Right kidney (tissue), 9 donors: ENCODE measurements at places on chromosomes 11 and 22.

- no peak for DNase-seq
Observed at GRCh38 chr22:38403812-38404211, 51.2 kb downstream of the KCNJ4 start.

GRCh38 chr11:47369676-47370075 lies 8.7 kb downstream of the SPI1 start:
- no peak for DNase-seq

DNA sequence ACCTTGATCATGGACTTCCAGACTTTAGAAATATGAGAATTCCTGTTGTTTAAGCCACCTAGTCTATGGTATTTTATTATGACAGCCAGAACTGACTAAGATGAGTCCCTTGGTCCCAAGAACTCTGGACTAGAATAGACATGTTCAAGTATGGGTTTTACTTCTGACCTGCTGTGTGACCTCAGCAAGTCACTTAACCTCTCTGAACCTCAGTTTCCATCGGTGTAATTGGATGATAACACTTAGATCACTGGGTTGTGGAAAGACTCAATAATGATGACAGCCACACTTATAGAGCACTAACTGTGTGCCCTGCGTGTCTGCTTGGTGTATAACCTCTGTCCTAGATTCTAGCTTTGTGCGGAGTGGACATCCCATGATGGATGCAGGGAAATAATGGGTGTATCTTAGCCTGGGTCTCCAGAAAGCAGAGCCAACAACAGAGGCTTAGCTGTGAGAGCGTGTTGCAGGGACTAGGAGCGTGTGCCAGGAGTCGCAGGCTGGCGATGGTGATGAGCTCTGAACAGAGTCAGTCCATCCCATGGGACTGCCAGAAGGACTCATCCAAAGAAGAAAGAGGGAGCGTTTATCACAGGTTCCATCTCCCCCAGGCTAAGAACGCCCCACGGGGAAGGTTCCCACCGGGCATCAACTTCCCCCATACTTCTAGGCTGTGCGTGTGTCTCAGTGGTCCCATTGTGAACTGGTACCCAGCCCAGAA lies 93.2 kb upstream of the TP53I11 start:
- DNase-seq, result no peak

DNA sequence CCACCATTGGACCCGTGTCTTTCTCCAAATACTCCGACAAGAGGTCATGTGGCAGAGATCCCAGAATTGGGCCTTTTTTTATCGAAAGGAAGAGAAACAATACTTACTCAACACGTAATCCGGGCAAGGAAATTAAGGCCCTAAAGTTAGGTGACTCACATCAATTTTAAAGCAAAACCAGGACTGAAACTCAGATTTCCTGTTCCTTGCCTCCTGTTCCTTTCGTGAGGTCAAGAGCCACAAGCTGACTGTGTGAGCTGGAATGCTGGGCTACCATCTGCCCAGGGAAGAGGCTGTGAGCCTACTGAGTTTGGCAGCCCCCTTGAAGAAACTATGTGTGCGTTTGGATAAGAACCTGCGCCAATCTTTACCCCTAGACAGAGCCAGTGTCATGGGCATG lies 27.1 kb upstream of the MRGPRX2 start:
- DNase-seq, result no peak

- no peak for DNase-seq
Observed at GRCh38 chr11:110200241-110200640, 96.2 kb downstream of the RDX start.

GRCh38 chr11:11217929-11218628 lies 135.0 kb downstream of the CSNK2A3 start:
- no peak for DNase-seq

GRCh38 chr22:27576815-27577573 lies 224.6 kb downstream of the MN1 start:
- no peak for DNase-seq

DNA sequence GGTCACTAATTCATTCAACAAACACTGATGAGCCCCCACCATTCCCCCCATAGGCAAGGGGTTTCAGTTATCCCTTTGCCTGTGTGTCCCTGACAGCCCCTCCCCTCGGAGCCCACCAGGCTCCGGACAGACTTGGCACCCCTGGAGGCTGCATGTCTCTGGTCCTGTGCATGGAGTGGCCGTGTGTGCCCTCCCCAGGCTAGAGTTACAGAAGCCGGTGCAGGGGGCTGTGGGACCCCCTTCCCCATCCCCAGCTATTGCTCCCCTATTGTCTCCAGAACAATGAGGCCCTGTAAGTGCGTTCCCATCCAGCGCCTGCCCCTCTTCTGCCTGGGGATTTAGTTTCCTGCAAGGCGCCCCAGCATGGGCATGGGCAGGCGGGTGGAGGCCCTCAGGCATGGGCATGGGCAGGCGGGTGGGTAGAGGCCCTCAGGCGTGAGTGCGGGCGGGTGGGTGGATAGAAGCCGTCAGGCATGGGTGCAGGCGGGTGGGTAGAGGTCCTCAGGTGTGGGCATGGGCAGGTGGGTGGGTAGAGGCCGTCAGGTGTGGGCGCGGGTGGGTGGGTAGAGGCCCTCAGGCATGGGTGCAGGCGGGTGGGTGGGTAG lies 1.5 kb downstream of the MUC2 start:
- DNase-seq, result no peak

DNA sequence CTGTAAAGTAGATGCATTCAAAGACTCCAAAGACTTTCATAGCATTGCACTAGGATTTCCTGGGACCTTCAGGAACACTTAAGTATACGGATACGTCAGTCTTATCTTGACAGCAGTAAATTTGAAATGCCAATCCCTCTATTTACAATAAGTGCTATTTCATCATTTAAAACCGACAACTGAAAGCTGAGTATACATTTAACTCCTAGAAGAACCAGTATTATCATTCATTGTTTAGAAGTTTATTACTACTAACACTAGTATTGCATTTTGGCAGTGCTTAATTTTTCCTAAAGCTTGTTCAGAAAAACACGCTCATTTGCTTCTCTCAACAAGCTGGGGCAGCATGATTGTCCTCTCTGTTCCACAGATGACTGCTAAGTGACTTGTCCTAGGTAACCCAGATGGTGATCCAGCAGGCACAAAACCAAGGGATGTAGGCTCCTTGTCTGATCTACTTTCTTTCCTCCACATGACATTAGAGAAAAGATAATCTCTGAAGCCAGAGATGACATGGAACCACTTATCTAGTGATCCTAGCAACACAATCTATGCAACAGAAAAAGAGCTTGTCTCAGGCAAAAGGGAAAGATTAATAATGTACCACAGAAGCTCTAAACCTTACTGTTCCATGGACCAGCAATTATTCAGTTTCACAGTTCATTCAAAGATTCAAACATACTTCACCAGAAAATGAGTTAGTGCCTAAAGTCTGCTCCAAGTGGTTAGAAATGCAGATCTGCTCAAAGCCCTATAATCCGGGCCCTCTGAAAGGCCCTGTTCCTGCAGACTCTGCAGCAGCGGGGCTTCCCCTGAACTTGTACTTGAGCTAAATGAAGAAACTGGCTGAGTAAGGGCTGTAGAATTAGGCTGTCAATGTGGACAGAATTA lies 5.2 kb downstream of the MAML2 start:
- no peak for DNase-seq

- DNase-seq, result no peak
Observed at GRCh38 chr11:19398772-19399527, 158.2 kb upstream of the E2F8 start.

- DNase-seq, result no peak
Observed at GRCh38 chr11:73577496-73577917, 20.4 kb downstream of the FAM168A start.

GRCh38 chr11:119531056-119531455 lies 108.1 kb upstream of the THY1 start:
- DNase-seq, result no peak

GRCh38 chr11:76807206-76807875 lies 24.2 kb downstream of the TSKU start:
- peak; percentile 64 for DNase-seq

- no peak for DNase-seq
Observed at GRCh38 chr11:103800406-103801114, 235.9 kb upstream of the DDI1 start.

DNA sequence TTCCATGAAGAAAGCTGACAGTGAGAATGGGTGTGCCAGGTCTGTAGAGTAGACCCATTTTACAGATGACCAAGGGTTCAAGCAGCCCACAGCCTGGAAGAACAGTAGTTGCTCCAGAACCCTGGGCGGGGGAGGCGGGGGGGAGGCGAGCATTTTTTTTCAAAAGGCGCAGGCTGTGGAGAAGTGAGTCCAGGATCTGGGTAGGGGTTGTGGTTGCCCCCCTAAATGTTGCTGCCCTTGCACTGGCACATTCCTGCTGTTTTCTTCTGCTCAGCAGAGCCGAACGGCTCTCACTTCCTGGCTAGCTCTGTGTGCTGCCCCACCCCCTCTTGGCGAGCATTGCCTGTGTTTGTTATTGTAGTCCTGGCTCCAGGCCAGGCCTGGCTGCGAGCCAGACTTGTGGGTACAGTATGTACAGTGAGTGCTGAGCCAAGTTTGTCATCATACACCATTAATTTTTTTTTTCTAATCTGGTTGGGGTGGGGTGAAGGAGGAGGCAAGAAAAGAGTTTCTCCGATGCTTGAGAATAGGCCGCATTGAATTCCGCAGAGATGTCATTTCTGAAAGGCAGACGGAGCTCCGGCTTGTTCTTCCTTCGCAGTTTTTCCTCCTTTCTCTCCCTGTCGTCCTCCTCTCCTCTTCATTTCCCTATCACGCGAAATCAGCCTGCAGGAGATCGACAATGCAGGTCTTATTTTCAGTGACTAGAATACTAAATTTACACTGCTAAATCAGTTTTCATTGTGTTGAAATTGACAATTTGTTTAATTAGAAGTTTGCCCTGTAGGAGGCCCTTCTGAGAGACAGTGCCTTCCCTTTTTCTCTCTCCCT lies 100.5 kb downstream of the ZBTB16 start:
- DNase-seq, result peak; percentile 85

DNA sequence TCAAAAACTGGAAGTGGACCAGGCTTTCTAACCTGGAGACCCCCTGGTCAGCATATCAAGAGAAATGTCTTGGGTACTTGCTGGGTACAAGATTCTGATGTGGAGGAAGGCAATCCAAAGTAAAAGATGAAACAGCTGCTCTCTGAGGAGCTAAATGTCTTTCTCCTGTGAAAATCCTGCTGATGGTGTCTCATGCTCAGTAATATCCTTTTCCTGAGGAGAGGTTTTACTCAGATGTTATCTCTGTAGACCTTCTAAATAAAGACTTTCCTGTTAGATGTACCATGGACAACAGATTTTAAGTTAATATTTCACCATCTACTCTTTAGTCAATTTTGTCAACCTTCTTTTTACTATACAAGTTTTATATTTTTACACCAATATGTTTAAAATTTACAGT lies 62.9 kb downstream of the FAM83F start:
- DNase-seq, result no peak

GRCh38 chr11:38766796-38767195 lies 2168.8 kb upstream of the RAG2 start:
- no peak for DNase-seq

- no peak for DNase-seq
Observed at GRCh38 chr11:23124996-23125395, 264.7 kb upstream of the CCDC179 start.

DNA sequence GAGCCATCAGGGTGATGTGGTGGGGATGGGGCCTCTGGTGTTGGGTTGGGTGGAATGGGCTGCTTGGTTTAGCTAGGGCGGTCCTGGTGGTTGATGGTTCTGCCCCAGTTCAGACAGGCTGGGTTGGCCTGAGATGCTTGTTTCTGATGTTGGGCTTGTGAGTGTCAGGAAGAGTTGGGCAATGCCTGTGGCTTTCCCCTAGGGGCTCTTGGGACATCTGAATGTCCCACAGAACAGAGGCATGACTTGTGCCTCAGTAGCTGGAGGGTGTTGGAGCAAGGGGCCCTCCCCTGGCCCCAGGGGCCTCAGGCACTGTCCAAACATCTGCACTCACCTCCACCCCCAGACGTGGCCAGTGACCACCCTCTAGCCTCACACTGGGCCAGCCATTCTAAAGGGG lies 14.0 kb upstream of the CTSD start:
- DNase-seq, result no peak

DNA sequence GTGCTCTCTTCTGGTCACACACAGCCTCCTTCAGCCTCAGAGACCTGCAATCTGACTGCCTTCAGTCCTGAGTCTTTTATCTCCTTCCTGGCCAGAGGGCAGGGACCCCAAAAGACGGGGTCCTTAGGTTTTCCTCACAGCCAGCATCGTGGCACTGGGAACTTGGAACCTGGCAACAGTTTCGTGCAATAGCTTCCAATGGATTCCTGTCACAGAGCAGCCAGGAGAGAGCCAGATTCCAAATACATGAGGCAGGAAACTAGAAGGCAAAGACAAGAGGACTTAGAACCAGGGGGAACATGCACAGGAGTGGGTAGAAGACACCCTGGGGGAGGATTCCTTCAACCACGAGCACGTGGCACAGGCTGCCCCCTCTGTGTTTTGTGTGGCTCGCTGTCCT lies 48.6 kb downstream of the C11orf91 start:
- no peak for DNase-seq

- DNase-seq, result no peak
Observed at GRCh38 chr22:38176170-38176741, 5.4 kb downstream of the PLA2G6 start.

DNA sequence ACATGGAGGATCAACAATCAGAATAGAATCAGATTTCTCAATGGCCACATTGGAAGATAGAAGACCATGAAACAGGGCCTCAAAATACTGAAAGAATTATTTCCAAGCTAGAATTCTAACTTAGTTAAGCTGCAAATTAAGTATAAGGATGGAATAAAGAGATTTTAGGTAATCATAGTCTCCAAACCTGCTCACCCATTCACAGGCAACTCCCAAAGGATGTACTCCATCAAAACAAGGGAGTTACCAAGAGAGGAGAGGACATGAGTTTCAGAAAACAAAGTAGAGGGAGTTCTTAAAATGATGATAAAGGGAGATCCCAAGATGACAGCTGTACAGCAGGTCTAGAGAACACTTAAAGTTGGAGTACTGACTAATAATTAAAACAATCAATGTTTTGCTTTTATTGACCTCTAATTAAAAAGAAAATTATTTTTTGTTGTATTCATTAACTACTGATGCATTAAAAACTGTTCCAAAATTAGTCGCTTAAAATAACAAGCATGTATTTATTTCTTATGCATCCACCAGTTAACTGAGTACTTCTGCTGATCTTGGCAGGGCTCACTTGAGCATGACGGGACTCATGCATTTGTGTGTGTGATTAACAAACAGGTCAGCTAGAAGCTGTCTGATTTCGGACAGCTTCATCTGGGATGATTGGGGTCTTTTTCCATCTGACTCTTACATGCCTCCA lies 95.6 kb downstream of the CD44 start:
- no peak for DNase-seq

GRCh38 chr11:77710358-77710757 lies 72.8 kb upstream of the CLNS1A start:
- no peak for DNase-seq

GRCh38 chr11:121437686-121438078 lies 14.4 kb upstream of the SORL1 start:
- no peak for DNase-seq

- DNase-seq, result no peak
Observed at GRCh38 chr22:24068717-24069297, 57.7 kb downstream of the CABIN1 start.

GRCh38 chr11:22536071-22536470 lies 89.6 kb downstream of the FANCF start:
- DNase-seq, result no peak

GRCh38 chr22:31944700-31945442 lies 536 bp downstream of the YWHAH start:
- peak; percentile 73 for DNase-seq
